ENCODE measurements at places on chromosomes 5 and 9.
A peak's percentile ranks its signal among the peaks of the same experiment; 100 is the strongest.

DNA sequence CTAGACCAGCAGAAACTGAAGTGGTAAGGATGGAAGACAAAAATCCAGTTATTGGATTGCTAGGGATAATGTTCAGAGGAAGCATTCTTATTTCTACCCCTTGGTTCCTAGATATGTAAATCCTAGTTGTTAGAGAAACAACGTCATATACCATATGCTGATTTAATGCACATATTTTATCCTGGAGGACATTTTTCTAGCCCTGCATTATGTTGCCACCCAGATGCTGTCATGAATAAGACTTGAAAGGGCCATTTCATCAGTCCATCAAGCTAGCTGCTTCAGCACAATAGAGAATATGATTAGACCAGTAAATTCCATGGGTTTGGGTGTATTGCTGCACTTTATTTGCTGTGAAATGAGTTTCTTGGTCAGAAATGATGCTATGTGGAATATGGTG lies 1736.4 kb downstream of the MAT2B start:
- DNase-seq = no peak

DNA sequence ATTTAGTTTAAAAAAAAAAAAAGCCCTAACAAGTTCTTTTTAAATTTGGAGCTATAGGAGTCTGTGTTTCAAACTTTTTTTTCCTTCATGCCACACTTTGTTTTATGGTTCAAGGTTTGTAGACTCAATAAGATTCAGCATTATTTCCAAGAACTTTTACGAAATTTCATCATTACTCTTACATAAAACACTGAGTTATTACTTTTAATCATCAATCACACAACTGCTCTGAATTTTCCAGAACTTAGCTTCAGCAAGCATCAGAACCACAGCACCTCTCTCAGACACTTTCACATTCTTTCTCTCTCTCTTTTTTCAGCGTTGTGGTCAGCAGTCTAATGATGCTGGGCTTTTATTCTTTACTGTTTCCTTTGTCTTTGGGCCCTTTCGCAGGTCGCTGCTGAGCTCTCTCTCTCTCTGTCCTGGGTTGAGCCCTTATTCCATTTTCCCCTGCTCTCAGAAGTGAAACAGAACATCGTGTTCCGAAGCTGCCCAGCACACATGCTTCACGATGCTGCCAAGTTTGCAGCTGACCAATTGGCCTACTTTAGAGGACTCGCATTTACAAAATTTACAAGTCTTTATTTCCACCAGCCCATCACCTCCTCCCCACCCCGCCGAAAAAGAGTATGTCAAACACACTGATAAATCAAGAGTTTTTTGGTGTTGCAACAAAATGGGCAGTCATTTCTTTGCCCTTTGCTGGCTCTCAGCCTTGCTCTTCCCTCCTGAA lies 44.6 kb upstream of the PIK3R1 start:
- DNase-seq = peak; percentile 28

GRCh38 chr5:133995341-133995740 lies 9.4 kb downstream of the VDAC1 start:
- no peak for DNase-seq

GRCh38 chr9:89448381-89448780 lies 49.5 kb downstream of the SEMA4D start:
- DNase-seq = no peak
